ENCODE measurements at places on chromosomes 13 and 19.

GRCh38 chr13:71661921-71662320, 205.1 kb downstream of the DACH1 start:
- DNase-seq = no peak

DNA sequence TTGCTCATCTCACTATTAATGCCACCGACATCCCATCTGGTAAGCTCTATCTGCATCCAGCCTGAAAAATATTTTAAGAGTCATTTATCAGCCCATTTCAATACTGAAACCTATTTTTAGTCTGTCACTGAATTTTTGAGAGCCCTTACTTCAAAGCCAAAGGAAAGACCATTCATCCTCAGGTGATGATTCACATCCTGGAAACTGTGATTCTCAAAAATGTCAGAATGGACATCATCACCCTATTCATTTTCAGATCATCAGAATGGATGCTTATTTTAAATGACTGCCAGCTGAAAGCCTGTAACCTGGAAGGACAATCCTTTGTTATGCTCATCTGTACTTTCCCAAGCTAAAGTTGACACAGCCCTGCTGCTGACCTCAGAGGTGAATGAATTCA, 27.0 kb downstream of the TNFSF11 start:
- peak; percentile 33 for DNase-seq

- no peak for DNase-seq
These were observed 238.0 kb downstream of the VWA8 start for GRCh38 chr13:41722684-41723535.

DNA sequence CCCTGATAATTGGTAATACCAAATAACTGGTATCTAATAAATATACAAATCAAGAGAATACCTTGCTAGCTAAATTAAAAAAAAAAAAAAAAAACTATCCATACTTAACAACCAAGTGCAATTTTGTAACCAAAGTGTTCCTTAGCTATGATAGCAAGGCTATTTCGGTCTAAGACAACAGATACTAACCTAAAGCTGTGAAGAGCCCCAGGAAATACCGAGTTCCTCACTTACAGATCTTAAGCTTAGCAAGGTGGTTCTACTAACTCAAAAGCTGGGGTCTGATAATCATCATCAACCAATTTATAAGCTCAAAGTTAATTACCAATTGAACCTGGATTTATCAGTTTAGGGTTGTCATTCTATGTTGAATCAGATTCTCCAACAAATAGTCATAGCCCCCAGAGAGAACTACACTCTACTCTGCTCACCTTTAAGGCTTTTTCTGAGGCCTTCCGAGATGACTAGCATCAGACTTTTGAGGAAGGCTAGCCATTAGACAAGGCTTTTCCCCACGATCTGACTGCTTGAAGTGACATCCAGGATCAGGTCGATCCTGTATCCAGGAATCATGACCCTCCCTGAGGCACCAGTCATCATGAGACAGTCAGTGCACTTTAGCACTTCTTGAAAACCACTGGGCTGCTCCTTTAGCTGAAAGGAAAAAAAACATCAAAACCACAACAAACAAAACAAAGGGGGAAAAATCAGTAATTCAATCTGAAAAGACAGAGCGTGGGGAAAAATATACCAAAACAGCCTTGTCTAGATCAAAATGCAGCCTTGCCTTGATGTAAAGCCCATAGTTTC, 31.9 kb downstream of the INTS6 start:
- DNase-seq = peak; percentile 8

GRCh38 chr19:40613690-40614621, 12.8 kb downstream of the LTBP4 start:
- DNase-seq = peak; percentile 88

GRCh38 chr19:29804493-29804892, 7.3 kb upstream of the CCNE1 start:
- peak; percentile 65 for DNase-seq

DNA sequence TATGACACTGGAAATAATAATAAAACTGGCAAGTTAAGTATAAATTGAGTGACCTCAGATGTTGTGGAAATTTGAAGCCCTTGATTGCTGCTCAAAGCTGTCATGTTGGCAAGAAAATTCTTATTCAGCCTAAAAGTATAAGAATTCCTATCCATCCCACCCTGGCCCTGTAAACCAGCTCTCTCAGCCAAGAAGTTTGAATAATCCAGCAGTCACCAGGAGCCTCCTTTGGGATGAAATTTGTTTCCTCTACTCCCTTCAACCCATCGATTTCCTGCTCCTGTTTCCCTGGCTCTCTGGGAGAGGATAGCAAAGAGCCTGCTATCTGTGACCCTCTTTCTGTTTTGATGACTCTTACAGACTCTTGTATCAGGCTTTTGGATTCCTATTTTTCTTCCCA, 169.3 kb downstream of the LHFPL6 start:
- no peak for DNase-seq

GRCh38 chr13:48162217-48162616, 67.3 kb upstream of the MED4 start:
- no peak for DNase-seq

DNA sequence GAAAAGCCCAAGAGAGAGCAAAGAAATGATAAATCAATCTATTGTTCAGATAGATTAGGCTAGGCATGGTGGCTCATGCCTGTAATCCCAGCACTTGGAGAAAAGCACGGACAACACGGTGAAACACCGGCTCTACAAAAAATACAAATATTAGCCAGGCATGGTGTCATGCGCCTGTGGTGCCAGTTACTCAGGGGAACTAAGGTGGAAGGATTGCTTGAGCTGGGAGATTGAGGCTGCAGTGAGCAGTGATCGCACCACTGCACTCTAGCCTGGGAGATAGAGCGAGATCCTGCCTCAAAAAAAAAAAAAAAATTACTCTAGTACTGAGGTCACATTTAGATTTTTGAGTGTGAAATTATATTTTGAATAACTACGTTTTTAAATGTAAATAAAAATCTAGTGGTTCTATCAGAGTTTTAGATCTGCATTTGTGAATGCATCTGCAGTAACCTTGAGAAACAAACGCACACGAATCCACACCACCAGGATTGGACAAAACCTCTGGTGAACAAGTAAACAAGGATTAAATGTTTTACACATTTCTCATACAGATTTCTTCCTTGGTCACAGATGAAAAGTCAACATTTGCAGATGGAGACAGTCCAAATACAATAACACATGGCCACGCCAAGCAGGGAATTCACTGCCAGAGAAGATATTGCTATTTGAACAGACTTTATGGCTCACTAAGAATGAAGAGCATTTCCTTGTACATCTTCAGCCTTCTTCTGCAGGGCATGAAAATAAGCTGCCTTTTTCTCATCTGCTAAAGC, 917.6 kb downstream of the PCDH9 start:
- no peak for DNase-seq
